Activated T-helper 1 cell treated with anti-CD3 and anti-CD28 coated beads, Interleukin-12 subunit alpha, Interleukin-12 subunit beta, Interleukin-2, Interleukin-4 antibody, amounts not matched to agents 30 ng/mL and 10 ng/mL and 1 ng/mL, durations not matched to agents 14 hours and 24 hours and 36 hours (primary cell): ENCODE measurements at places on chromosomes 13 and 19. TPM values are rescaled to one million over a fixed set of nuclear protein-coding genes. Genes with fewer than 3 reads are reported as not detected.

LPAR2 gene
- total RNA-seq, result 25.8 and 27.4 TPM in 2 replicates

SLC10A2 gene
- not detected in 2 replicates for total RNA-seq

NXNL1 gene
- not detected in 2 replicates for total RNA-seq

DNA sequence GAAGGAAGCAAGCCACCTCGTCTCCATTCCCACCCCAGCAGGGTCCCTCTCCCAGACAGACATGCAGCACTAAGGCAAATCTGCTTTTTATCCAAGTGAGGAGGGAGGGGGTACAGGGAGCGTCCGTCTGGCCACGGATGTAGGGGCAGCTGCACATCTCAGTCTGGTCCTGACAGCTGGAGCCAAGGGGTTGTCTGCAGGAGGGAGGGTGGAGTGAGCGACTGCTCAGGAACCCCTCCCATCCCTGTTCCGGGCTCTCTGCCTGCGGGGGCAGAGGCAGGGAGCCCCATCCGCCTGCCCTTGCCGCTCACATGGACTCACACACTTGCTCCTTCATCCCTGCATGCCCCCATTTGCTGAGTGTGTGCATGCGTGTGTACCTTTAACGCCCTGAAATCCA lies 2.5 kb downstream of the TMEM190 start:
- no peak for DNase-seq

- no peak for DNase-seq
These were observed 24.2 kb upstream of the SLC46A3 start for GRCh38 chr13:28743020-28743419.
